ENCODE measurements at places on chromosomes 1 and 21.

DNA sequence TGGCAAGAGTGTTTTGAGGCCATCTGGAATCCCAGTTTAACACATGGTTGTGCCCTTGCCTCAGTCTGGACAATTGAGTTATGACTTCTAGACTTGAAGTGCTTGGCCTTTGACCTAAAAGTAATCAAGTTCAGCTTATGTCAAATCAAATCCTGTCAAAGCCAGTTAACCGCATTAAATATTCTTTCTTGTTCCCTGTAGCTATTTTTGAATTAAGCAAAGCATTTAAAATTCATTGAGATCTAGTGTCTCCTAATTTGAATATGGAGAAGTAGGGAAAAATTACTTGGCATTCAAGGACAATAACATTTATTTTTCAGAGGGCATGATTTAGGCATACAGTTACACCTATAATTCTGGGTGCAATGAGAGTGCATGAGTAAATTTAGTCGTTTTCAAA is 32.1 kb downstream of the MDM4 start:
- DNase-seq = no peak

- DNase-seq = no peak
Measured at GRCh38 chr1:232589812-232590743, 39.9 kb downstream of the SIPA1L2 start.

GRCh38 chr1:16387201-16388188 is 20.5 kb downstream of the SZRD1 start:
- DNase-seq = peak; percentile 44

GRCh38 chr1:229862017-229862774 is 204.8 kb upstream of the GALNT2 start:
- peak; percentile 10 for DNase-seq

GRCh38 chr1:240806200-240806745 is 194.3 kb upstream of the GREM2 start:
- no peak for DNase-seq

GRCh38 chr21:27622631-27623030 is 655.7 kb upstream of the ADAMTS5 start:
- no peak for DNase-seq

All from cardiac fibroblast (primary cell).